ENCODE measurements at places on chromosomes 3 and 15.

- no peak for DNase-seq
Measured at GRCh38 chr3:108713816-108714215, 43.4 kb downstream of the RETNLB start.

- DNase-seq: no peak
Measured at GRCh38 chr3:125511420-125512118, 8.4 kb downstream of the SNX4 start.

DNA sequence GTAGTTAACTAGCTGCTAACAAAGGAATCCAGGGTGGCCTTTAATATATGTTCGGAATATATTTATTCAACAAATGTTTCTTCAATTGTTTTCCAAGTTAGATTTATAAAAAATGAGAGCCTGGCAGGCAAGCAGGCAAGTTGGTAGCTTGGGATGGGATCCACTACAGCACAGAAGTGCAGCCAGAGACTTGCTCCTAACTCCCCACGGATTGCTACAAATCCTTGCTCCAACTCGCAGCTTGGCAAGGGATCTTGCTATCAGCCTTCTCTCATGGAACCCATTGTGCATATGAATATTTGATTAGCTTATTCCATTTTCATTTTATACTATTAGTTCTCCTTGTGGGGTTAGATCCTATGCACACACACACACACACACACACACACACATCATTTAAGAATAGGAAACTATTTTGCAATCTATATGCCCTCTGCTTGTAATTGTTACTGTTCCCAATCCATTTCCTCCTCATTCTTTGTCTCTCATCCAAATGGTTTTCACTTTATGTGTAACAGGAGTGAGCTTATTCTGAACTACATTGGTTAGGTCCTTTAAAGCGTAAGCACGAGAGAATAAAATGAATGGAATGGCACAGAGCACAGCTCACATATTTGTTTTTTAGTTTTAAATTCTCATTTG is 505.6 kb downstream of the LPP start:
- no peak for DNase-seq

GRCh38 chr3:179156775-179157174 is 8.6 kb downstream of the PIK3CA start:
- DNase-seq: no peak

GRCh38 chr15:52006702-52007340 is 12.2 kb upstream of the MAPK6 start:
- DNase-seq: no peak

DNA sequence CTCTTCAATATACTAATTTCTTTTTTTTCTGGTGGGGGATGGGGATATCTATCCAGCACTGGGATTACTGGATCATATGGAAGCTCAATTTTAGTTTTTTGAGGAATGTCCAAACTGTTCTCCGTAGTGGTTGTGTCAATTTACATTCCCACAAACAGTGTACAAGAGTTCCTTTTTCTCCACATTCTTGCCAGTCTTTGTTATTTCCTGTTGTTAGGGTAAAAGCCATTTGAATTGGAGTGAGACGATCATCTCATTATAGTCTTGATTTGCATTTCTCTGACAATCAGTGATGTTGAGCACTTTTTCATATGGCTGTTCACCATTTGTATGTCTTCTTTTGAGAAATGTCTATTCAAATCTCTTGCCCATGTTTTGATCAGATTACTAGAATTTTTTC is 12.8 kb upstream of the WDR49 start:
- peak; percentile 17 for DNase-seq

- DNase-seq: no peak
Measured at GRCh38 chr3:142796823-142797222, 73.0 kb downstream of the TRPC1 start.

- DNase-seq: no peak
Measured at GRCh38 chr3:18012436-18012835, 270.0 kb upstream of the TBC1D5 start.

DNA sequence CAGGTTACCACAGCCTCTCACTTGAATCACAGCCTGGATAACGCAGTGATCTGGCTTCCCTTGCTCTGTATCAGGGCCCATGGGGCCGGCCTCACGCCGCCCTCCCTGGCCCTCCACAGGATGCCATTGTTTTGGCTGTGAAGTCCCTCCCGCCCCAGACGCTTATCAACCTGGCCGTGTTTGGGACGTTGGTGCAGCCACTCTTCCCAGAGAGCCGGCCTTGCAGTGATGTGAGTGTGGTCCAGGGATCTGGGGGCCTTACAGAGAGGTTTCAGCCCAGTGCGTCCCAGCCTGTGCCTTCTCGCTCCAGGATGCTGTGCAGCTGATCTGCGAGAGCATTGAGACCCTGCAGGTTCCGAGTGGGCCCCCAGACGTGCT is 6.6 kb downstream of the VWA5B2 start:
- no peak for DNase-seq

GRCh38 chr3:55770077-55770476 is 283.0 kb upstream of the WNT5A start:
- no peak for DNase-seq

DNA sequence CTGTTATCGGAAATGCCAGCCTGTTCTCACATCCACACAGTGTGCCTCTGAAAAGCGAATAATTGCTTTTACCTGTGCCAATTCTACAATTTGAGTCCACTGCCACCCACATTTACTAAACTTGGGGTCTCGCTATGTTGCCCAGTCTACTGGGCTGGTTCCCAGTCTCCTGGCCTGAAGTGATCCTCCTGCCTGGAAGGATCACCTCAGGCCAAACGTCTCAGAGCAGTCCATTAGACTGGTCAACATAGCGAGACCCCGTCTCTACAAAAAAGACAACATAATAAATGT is 827 bp upstream of the INO80 start:
- DNase-seq: no peak

DNA sequence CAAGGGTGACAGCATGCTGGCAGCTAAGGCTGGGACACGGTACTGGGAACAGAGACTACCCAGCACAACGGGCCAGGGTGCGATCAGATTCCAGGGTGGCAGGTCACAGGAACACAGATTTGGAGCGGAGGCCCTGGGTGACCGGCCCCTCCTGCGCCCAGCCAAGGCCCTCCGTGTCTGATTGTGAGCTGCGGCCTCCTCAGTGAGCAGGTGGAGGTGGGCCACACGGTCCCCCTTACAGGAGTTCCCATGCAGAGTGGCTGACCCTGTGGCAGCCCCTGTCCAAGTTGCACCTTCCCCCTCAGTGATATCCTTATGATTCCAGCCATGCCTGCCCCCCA is 28.9 kb upstream of the PARL start:
- no peak for DNase-seq

DNA sequence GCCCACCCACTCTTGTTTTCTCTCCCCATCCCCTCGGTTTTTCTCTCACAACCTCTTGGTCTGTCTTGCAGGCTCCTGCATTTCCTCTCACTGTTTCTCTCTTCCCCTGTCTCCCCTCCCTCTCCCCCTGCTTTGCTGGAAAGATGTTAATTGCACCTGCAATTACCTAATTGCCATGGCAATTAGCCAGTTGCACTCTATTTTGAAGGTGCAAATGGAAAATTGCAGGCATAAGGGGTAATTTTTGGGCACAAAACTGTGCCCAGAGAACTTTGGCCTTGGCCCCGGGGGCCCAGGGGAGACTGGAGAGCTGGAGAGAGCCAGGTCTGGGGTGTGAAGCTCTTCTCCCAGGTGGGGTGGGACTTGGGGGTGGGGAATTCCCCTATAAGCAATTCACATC is 164.5 kb upstream of the TLE3 start:
- DNase-seq: no peak

DNA sequence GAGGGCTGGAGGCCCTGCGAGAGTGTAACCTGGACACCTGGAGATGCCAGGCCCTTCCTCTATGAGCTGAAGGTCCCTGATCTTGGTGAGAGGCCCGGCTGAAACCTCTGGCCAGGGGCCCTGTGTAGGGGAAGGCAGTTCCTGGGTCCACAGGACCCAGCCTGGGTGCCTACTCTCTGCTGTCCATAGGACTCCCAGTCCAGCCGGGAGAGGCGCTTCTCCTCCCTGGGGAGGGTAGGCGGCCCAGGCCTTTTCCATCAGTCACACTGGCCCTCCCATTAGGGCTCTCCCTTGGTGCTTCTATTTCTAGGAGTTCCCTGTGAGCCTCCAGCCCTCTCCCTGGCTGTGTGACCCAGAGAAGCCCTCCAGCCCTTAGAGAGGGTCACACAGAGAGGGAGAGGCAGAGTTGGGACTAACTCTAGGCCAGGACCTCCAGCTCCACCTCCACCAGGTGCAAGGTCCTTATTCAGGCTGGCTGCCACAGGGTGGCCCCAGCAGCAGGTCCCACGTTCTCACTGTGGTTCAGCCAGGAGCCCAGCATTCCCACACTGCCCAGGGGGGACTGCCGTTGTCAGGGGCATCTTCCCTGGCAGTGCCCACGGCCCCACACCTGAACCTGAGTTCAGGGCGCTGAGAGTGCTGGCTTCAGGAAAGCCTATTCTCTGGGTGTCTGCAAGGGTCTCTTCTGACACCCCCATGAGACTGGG is 146.8 kb downstream of the SMAD6 start:
- no peak for DNase-seq

DNA sequence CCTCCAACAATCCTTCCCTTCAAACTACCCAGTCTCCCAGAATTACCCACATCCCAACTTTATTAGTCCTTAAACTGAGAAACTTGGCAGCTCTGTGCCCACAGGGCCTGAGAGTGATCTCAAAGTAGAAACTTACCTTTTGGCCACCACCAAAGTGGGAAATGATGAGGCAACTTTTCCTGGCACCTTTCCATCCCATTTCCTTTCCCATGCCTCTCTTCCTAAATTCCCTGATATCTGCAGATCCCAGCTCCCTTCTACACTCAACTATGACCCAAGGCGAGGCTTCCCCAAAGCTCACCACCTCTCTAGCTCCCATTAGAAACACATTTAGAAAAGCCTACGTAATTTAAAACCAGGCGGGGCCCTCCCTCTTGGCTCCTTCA is 271.9 kb downstream of the FOXP1 start:
- DNase-seq: no peak

GRCh38 chr3:127035677-127036076 is 52.8 kb downstream of the PLXNA1 start:
- peak; percentile 84 for DNase-seq

GRCh38 chr3:15521573-15521965 is at the start of gene COLQ:
Gene COLQ, minus strand, starts transcription at chr3:15521706. Its CDS starts 81 bp downstream, at chr3:15521625.
- DNase-seq: no peak

- DNase-seq: peak; percentile 81
Measured at GRCh38 chr15:82810061-82810889, 847 bp downstream of the WHAMM start.

GRCh38 chr3:177563243-177563780 is 366.0 kb upstream of the TBL1XR1 start:
- DNase-seq: peak; percentile 48

- DNase-seq: no peak
Measured at GRCh38 chr3:107718547-107718946, 195.8 kb downstream of the BBX start.

- DNase-seq: peak; percentile 88
Measured at GRCh38 chr15:68352401-68353062, 75.0 kb downstream of the FEM1B start.

GRCh38 chr3:142239421-142239820 is 14.0 kb upstream of the GK5 start:
- no peak for DNase-seq

DNA sequence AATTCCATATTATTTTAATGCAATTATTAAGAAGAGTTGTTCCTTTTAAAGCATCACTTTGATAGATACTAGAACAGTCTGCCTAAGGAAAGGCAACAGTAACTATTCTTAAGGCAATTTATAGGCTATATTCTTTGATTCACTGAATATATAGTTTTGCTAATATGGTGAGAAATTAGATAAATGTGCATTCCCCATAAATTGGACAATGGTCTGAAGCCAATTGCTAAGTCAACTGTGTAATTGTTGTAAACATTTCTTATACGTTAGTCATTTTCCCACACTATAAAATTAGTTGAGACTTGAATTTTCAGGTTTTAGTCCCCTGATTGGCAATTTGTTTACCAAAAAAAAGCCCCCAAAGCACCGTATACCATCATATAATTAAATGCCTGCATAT is 263.0 kb upstream of the NECTIN3 start:
- peak; percentile 29 for DNase-seq

DNA sequence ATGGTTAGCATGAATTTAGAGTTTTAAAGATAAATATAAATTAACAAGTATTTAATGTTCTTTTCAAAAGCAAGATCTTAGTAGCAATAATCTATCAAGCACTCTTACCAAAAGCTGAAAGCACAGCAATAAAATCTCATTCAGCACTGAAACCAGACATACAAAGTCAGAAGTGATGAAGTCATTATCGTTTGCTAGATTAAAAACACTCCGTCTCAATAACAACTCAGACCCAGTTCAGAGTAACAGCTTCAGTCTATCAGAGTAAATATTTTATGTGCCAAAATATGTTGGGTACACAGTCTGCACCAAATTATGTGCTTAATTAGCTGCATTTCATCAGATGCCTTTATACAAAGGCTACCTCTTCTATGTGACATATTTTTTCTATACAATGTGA is 41.6 kb downstream of the CPA3 start:
- DNase-seq: no peak

DNA sequence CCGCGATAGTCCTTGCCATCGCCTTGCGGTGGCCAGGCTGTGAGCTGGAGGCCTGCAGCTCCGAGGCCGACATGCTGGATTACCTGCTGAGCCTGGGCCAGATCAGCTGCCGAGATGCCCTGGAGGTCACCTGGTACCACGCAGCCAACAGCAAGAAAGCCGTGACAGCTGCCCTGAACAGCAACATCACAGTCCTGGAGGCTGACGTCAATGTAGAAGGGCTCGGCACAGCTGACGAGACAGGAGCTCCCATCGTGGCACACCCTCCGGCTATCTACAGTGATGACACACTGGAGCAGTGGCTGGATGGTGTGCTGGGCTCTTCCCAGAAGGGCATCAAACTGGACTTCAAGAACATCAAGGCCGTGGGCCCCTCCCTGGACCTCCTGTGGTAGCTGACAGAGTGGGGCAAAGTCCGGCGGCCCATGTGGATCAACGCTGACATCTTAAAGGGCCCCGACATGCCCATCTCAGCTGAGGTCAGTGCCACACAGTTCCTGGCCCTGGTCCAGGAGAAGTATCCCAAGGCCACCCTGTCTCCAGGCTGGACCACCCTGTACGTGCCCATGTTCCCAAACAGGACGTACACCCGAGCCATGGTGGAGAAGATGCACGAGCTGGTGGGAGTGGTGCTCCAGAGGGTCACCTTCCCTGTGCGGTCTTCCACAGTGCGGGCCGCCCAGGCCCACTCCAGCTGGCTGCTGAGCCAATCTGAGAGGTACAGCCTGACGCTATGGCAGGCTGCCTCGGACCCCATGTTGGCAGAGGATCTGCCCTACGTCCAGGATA is 70.2 kb downstream of the FAM43A start:
- DNase-seq: no peak

DNA sequence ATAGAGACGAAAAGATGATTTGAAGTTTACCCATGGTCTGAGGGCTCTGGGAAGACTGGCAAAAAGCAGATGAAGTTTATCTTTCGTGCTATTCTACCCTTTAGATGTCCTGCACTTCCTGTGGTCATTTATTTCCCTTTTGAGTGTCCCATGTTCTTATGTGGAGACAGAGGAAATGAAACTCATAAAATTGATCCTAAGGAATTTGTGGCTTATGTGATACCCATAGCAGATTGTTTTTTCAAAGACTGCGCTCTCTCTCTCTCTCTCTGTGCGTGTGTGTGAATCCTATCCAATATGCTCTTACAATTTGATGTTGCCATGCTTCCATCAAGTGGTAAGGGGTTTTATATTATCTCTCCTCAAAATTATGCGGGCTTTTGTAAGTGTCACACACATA is 607.5 kb upstream of the DPPA4 start:
- no peak for DNase-seq

- DNase-seq: peak; percentile 61
Measured at GRCh38 chr15:67510597-67511190, 10.2 kb upstream of the C15orf61 start.
